ENCODE measurements at places on chromosomes 3 and 15. TPM values are rescaled to one million over a fixed set of nuclear protein-coding genes. Genes with fewer than 3 reads are reported as not detected.

Gene SKIL
- total RNA-seq, result 22.4 TPM

Gene CYP8B1
- total RNA-seq, result 425 TPM

Gene LEKR1
- 0.58 TPM for total RNA-seq

Gene DENND4A
- total RNA-seq, result 10.7 TPM

Gene GNAT1
- total RNA-seq, result 0.08 TPM

Gene GRM2
- 0.05 TPM for total RNA-seq
